ENCODE measurements at places on chromosomes 13 and 19.

DNA sequence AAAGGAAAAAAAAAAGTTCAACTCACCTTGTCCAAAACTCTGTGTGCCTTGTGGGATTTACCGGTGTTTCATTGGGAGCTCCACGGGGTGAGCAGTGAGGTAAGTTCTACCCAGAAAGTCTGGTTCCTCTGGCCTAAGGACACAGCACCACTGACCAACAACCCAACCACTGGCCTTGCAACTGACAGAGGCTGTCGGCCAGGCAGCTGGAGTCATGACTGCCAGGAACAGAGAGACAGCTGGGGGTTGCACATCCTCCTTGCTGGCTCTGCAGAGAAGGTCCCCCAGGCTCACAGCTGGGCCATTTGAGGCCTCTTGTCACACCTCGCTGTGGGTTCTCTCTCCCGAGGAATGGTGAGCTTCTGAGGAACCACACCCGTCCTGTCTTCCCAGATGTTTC lies 59.5 kb downstream of the ANKRD10 start:
- no peak for DNase-seq

DNA sequence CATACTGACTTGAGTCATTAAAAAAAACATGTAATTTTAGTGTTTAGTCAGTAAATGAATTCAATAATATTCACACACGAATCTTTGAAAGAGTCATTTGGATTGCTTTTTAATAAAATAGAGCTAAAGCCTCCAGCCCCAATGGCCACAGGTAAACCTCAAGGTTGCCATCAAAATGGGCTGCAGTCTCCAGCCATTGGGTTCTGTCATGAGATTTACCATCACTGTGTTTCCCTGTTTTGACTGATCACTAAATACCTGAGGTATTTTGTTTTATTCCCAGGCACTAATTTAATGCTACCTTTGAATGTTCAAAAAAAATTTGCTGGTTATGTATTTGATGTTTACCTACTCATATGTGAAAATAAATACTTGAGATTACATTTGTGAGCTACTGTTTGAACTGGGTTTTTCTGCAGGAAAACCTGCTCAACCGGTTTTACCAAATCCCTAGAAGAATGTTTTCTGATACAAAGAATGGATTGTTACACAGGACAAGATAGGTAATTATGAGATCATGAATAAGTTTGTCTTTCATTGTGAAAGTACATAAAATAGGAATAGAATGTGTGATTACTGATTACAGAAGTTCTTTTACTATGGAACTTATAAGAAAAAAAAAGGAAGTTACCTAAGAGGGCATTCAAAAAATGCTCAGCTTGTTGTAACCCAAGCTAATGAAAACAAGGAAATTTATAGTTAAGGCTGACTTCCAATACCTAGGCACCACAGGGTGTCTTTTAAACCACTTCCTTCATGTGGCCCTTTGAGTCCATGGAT lies 391.3 kb downstream of the EFNB2 start:
- DNase-seq = no peak

DNA sequence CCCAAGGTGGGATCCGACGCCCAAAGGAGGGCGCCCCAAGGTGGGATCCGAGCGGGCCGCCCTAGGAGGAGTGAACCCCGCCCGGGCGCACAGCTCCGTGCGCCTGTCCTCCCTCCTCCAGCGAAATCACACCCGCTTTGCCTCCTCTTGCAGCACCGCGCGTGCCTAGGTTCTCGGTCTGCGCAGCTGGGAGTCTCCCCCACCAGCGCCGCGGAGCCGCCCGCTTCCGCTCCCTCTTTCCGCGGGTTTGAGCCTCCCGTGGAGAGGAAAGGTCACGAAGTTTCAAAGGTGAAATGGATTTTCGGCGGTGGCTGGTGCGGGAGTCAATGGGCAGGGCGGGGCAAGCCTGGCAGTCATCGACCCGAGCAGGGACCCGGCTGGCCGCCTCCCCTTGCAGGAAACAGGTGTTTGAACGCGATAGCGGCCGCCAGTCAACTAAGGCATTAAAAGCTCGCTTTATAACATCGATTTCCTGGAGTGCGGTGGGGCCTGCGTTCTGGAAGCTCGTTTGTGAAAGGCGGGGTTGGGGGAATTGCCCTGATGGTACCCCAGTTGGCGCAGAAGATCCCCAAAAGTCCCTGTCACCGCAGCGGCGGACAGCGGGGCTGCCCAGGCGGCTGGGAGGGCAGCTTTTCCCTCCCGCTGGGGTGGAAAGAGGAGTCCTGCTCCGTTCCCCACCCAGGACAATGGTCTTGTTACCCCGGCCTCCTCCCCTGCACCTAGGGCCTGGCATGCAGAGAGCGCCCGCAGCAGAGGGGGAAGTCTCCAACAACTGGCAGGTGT lies 9.0 kb upstream of the SOX1 start:
- DNase-seq = no peak

DNA sequence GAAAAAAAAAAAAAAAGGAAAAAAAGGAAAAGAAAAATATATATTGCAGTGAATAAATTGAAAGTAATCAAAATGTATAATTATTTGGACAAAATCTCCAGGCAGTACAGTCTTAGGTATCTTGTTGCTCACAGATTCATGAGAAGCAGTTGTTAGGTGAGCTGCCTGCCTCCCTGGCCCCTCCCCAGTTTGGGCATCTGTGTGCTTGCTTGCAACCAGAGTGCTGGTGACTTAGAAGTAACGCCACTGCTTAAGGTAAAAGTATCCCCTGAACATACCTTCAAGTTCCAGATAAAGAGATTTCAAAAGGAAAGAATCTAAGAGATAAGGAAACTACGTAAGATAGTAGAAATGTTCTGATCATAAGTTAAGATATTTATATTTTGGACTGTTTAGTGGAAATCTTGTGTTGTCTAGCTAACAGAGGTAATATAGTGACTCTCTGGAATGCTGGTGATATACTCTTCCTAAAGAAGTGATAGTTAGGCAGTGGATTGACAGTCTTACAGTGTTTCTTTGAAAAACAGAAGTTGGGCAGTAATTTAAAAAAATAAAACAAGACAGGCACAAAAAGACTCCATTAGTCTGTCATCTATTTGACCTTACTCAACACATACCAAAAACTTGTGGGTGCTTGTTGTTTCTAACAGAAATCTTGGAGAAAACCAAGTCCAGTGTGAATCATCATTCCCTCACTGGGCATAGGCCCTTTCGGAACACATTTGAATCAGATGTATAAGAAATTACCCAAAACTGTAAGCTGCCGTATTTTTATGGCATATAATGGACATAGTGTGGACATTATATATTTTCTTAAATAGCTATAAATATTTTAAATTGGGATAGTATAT lies 38.3 kb upstream of the KCTD4 start:
- no peak for DNase-seq

DNA sequence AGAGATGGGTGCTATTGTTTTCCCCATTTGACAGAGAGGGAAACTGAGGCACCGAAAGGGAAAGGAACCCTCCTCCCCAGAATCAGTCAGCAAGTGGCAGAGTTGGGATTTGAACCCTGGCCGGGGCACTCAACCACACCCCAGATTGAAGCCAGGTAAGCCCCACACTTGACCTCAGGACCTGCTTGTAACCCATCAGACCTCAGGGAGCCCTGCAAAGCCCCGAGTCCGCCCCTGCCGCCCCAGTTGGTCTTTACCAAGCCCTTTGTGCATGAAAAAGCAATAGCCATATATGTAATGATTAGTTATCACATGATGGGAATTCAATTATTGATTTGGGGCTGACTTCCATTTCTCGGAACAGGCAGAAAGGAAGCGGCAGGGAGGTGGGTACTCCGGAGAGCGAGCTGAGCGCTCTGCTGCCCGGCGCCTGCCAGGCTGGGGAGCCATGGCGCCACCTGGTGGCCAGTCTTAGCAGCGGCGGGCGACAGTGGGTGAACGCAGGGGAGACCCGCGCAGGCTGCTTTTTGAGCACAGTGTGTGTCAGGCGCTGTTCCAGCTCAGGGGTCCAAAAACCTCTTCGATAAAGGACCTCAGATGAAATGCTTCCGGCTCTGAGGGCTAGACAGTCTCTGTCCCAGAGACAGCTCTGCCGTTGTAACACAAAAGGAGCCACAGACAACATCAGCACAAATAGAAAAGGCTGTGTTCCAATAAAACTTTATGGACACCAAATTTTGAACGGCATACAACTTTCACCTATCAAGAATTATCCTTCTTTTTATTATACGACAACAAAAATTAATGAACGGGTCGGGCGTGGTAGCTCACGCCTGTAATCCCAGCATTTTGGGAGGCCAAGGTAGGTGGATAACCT lies 82.9 kb upstream of the CACNA1A start:
- DNase-seq = peak; percentile 9

- no peak for DNase-seq
These were observed 1608.8 kb downstream of the OLFM4 start for GRCh38 chr13:54637366-54637765.

GRCh38 chr13:24764276-24764630 lies 284 bp downstream of the RNF17 start:
- DNase-seq = no peak

DNA sequence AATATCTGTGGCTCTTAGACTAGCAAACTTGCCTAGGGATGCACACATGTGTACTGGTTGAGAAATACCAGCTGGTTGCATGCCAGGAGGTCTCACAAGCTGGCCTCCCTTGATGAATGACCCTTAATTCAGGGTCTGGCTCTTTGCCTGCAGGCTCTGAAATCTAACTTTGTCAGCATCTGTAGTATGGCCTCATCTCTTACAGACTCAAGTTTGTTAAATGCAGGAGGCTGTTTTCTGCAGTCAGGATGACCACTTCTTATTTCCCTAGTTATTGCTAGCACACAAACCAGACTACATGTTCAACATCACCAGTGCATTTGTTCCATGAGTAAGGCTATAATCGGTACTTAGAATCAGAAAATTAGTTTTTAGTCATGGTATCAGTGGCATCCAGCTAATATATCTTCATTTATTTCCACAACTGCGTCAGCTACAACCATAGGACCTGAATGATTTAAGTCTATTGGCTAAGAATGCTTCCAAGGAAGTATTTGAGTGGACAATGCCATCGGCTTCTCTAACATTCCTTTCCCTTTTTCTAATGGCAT lies 23.3 kb upstream of the POSTN start:
- no peak for DNase-seq

- no peak for DNase-seq
These were observed 2.4 kb downstream of the GRIN3B start for GRCh38 chr19:1002600-1002999.

All from thymus (tissue), 14 donors.